Activated CD4-positive, alpha-beta memory T cell treated with anti-CD3 and anti-CD28 coated beads for 36 hours (primary cell): ENCODE measurements at places on chromosomes 6 and 20.
A peak's percentile ranks its signal among the peaks of the same experiment; 100 is the strongest.

- DNase-seq, result no peak
These were observed 162.5 kb upstream of the CITED2 start for GRCh38 chr6:139536751-139537617.

- peak; percentile 70 for DNase-seq
These were observed 13.3 kb upstream of the ITPR3 start for GRCh38 chr6:33607784-33608161.

DNA sequence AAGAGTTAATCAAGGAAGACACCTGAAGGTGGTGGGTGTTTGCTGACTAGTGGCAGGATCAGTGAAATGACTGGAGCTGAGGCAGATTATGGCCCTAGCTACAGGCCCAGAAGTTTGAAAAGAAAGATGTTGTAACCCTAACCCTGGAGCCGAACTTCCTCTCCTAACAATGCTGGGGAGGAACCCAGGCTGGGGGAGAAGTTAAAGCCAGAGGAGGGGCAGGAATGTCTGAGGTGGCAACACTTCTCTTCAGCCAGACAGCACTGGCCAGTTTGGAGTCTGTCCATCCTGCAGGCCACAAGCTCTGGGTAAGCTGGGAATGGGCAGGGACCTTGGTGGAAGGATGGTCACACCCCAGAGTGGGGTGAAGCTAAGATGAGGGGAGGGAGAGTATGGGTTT is at the start of gene LST1:
LST1 (plus strand) TSS at position 270 of the 400 bp plus-strand sequence. CDS start 1,023 bp downstream, outside the sequence.
- DNase-seq, result peak; percentile 34

- DNase-seq, result no peak
These were observed 242.0 kb downstream of the TBXT start for GRCh38 chr6:165925474-165926156.

DNA sequence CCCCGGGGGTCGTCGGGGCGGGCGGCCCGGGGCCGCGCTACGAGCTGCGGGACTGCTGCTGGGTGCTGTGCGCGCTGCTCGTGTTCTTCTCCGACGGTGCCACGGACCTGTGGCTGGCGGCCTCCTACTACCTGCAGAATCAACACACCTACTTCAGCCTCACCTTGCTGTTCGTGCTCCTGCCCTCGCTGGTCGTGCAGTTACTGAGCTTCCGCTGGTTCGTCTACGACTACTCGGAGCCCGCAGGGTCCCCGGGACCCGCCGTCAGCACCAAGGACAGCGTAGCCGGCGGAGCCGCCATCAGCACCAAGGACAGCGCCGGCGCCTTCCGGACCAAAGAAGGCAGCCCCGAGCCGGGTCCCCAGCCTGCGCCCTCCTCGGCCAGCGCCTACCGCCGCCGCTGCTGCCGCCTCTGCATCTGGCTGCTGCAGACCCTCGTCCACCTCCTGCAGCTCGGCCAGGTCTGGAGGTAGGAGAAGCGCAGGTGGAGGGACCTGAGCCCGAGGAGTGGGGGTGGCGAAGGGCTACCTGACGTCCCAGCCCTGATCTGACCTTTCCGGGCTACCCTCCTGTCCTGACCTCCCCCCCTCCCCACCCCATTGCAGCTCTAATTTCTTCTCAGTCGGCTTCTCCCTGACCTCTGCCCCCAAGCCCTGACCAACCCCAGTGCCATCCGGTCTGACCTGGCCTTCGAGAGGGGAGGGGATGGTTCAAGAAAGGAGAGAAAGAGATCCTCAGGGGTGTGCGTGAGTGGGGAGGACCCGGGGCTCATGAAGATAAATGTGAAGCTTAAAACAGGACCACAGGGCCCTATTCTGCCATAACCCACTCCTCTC is 558 bp downstream of the XKR7 start:
- peak; percentile 86 for DNase-seq

- DNase-seq, result no peak
These were observed 207.1 kb downstream of the MAFB start for GRCh38 chr20:40481743-40482458.

DNA sequence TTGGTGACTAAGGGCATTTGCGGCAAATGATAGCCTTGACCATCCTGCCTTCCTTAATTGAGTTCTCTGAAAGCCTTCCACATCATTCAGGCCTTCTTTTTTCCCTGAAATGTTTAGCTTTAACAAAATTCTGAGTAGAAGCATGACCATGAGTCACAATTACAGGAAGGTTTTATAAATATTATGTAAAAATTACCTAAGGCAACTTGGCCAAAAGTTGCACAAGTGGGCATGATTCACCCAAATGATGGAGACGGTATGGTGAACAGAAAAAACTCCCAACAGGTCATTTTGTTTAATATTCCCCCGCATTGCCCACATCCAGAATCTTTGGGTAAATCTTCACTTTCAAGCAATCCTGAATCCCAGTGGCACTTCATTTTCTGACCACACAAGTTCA is 37.0 kb downstream of the MC3R start:
- DNase-seq, result no peak

DNA sequence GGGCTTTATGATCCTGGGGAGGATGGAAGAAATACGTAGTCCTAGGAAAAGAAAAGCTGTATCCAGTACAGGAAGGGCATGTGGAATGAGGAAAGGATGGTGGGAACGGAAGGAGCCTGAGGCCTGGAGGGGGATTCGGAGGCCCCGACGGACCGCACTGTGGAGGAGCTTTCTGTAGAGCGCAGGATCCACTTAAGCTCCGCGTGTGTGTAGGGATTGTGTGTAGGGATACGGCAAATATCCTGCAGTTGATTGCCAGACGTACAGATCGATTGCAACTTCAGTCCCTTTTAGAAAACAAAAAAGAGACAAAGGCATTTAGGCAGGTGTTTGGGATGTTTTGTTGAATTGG is 32.6 kb upstream of the JAG1 start:
- no peak for DNase-seq

DNA sequence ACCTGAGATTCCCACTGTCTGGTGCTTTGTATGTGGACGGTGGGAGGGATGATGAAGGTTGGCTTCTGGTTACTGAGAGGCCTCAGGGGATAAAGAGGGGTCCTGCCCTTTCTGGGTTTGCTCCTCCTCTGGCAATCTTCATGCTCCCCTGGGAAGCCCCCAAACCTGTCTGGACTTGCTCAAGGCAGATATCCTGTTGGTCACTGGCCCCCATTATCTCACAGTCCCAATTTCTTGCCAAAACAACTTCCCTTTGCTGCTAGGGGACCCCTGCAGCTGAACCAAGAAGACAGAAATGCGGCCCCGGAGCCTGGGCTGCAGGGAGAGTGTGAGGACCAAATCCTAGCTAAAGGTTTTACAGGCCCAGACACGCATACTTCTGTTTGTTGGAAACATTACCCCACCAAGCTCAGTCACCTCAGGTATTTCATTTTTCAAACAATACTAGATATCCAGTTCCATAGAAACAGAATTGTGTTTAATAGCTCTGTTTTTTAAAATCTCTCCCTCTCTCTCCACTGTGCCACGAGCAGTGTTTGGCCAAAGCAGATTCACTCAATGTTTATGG is 63.4 kb upstream of the MRPS10 start:
- DNase-seq, result no peak

- no peak for DNase-seq
These were observed 20.6 kb downstream of the MYH7B start for GRCh38 chr20:34976286-34976685.

DNA sequence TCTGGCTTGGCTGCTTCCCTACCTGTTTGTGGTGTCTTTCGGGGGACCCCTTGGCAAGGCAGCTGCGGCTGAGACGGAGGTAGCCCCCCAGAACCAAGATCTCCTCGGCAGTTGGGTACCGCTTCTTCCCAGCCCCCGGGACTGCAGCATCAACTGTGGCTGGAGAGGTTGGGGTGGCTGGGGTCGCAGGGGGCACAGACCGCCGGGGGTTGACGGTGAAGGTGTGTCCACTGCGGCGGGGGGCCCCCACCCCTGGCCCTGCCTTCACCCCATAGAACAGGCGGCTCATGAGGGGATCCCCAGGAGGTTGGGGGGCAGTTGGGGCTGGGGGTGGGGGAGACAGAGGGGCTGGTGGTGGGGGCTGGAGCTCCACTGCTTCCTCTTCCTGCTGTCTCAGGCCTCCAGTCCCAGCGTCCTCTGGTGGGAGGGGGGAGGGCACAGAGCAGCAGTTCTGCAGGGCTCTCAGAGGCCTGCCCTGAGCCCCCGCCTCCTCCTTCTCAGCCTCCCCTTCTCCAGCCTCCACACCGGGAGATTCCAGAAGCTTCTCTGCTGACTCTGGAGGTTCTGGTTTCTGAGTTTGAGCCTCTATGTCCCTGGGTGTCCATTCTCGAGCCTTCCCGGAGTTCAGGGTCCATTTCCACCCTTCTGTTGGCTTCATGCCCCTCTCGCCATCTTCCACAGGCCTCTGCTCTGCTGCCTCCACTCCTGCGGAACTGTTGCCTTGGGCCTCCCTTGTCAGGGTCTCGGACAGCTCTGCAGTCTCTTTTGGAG is 1.9 kb downstream of the PPP1R18 start:
- DNase-seq, result peak; percentile 78

DNA sequence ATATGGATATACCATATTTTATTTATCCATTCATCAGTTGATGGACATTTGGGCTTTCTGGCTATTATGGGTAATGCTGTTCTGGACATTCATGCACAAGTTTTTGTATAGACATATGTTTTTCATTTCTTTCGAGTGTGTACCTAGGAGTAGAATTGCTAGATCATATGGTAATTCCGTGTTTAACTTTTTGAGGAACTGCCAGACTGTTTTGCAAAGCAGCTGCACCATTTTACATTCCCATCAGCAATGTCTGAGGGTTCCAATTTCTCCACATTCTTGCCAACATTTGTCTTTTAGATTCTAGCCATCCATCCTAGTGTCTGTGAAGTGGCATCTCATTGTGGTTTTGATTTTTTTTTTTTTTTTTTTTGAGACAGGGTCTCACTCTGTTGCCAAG is 20.8 kb downstream of the SRC start:
- no peak for DNase-seq

DNA sequence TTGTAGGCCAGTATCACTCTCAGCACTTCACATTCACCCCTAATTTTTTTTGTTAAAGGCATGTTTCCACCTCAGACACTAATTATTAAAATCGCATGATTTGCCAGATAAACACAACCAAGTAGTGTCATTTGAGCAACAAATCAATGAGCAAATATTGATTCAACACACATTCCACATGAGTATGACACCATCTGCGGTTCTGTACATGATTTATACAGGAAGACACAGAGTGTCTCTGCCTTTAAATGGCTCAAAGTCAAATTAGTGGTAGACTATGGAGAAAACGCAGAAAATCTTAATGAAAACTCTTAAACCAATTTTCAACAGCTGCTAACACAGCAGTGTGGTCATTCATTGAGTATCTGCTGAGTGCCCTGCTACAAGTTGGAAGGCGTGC is 300.2 kb downstream of the SOX4 start:
- no peak for DNase-seq

DNA sequence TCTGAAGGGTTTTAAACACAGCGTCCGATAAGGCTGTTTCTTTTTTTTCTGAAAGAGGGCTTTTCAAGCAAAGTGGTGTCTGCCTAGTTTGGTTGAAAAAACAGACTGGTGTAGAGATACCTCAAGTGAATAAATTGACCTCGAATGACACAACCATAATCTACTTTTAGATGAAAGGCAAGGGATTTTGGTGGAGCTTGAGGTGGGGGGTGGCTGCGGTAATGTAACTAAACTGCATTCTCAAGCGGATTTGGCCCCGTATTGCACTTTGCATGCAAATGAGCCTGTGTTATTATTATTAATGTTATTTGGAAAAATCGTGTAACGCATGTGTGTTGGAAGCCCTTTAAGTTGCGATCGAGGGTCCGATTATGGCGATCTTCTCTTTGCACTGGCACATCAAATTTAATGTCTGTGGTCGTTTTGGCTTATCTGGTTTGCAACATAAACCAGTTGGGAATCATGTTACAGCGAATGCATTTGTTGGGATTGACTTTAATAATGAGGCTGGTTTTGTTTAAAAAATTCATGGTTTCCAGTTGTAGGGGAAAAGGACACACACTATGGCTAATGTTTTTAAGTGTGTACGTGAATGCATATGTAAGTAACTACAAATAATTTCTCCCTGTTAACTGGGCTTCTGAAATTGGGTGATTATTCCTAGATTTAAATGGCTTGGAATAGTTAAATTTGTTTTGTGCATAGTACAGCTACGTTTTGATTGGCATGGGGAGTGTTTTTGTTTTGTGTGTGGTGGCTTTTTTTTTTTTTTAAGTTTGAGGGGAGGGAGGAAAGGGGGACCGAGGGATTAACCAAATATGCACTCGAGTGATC is 1.0 kb downstream of the JARID2 start:
- DNase-seq, result peak; percentile 50

DNA sequence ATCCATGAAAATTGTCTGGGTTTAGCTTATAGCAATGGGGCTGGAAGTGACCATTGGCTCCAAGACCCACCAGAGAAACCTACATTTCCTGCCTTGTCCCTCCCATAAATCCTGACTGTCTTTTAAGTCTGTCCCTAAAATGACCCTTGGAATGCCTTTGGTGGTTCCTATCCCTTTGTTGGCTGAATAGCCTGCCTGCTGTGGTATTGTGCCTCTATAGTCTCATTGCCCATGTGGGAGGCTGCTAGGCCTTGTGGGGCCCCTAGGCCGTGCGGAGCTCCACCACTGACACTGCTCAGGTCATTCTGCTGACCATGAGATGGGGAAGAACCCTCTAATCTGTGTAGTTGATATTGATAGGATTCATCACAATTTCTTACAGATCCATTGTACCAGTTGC is 43.3 kb downstream of the SCP2D1 start:
- no peak for DNase-seq

DNA sequence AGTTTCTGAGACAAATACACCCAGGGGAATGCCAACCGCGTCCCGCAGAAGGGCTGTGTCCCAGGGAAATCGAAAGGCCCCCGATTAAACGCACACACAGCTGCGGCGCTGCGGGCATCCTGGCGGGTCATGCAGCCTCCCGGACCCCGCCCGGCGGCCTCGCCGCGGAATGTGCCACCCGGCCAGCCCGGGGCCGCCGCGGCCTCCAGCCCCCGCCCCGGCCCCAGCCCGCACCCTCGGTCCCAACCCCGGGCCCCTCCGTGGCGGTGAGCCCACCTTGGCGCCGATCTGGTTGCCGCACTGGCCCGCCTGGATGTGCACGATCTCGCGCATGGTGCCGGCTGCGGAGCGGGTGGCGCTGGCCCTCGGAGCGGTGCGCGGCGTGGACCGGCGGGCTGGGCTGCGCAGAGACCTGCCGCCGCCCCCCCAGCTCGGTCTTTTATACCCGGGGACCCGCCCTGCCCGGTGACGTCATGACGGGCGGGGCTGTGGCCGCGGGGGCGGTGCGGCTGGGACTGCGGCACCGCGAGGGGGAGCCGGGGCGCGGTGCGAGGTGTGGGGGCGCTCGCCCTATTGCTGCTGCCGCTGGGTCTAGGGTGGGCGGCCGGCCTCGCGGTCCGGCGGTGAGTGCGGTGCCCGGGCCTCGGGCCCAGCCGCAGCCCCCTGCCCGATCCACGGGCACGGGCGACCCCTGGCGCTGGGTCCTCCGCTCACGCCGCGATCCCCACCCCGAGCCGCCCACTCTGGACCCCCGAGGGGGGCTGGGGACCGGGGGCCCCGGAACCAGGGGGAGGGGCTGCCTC is at the start of gene TUBB2A:
TUBB2A (minus strand) TSS at position 414 of the 803 bp plus-strand sequence; CDS start at position 333, 81 bp downstream.
- peak; percentile 84 for DNase-seq

- DNase-seq, result no peak
These were observed 18.4 kb upstream of the IFNGR1 start for GRCh38 chr6:137237413-137238170.
